ENCODE measurements at places on chromosomes 12 and 14. TPM values are rescaled to one million over a fixed set of nuclear protein-coding genes. Genes with fewer than 3 reads are reported as not detected.
A peak's percentile ranks its signal among the peaks of the same experiment; 100 is the strongest.

DNA sequence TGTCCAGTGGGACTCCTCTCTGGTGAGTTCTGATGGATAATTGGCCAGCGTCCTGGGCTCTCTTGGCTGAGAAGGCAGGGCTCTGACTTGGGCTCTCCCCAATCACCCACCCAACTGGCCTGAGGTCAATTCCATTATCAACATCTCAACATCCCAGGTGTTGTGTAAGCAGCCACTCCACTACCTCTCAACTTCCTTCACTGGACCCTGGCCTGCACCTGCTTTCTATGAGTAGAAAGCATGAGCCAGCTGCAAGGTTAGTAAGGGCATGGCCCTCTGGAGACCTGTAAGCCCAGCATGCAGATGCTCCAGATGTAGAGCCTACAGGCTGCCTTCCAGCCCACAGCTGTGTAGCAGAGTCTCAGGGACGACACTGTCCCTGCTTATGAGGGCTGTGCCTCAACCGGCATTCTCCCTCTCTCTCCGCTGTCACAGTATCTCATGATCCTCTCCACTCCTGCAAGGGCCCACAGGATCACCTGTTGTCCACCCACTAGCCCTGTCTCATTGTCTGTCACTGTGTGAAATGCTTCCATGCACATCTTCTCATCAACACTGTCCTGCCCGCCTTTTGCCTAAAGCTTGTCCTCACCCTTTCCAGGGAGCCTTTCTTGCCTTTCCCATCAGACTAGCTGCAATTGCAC, 5.4 kb upstream of the KRT81 start:
- no peak for DNase-seq

DNA sequence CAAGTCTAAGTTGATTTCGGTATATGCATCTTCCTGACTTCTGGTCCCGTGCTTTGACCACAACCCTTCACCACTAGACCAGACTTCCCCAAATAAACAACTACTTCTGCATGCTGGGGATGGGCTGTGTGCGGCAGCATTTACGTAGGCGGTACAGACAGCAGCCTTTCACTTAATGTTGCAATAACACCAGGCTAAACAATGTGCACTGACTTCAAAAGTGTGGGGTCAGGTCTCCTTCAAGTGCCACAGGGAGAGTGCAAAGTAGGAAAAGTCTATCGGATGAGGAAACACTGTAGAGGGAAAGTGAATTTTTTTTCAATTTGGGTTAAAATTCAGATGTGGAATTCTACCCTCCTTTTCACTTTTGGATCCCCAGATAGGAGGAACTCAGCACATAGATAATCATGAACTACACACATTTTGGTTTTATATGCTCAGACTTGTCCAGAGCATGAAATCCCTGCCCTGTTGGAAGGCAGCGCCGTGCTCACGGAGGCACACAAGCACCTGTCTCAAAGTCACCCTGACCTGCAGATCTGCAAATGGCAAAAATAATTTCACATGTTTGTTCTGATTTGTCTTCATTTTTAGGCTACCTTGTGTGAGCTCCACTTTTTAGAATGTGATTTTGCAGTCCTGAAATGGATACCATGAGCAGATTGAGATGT, 3.6 kb upstream of the FOS start:
- peak; percentile 85 for DNase-seq

- no peak for DNase-seq
These were observed 51.5 kb downstream of the TMPRSS12 start for GRCh38 chr12:50894241-50894640.

- DNase-seq, result no peak
These were observed 248.3 kb downstream of the PHLDA1 start for GRCh38 chr12:75783093-75783877.

- DNase-seq, result no peak
These were observed 16.7 kb downstream of the NT5DC3 start for GRCh38 chr12:103824290-103824689.

GRCh38 chr12:27583981-27584380, 60.0 kb downstream of the PPFIBP1 start:
- DNase-seq, result no peak

DNA sequence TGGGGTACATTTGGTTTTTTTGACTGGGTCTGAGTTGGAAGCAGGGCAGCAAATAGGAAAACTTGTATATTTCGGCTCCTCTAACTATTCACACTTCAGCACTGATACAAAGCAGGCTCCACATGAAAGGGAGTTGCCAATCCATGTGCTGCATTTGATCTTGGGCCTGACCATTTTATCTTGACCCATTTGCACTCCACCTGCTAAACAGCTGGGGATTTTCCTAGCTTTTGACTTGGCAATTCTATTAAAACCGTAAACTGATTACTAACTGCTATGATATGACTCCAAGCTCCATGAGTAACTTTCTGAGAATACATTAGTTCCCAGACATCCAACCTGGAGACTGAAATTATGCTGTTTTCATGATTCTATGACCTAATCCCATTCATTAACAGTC, 797.1 kb downstream of the BCL11B start:
- no peak for DNase-seq

Gene CLEC7A
- 4.2 TPM for total RNA-seq

Gene SLC38A4
- 2.0 TPM for total RNA-seq

Gene DEPDC4
- 0.44 TPM for total RNA-seq
